Motor neuron (in vitro differentiated cells): ENCODE measurements at places on chromosomes 11 and 22. TPM values are rescaled to one million over a fixed set of nuclear protein-coding genes. Genes with fewer than 3 reads are reported as not detected.
A peak's percentile ranks its signal among the peaks of the same experiment; 100 is the strongest.

DNA sequence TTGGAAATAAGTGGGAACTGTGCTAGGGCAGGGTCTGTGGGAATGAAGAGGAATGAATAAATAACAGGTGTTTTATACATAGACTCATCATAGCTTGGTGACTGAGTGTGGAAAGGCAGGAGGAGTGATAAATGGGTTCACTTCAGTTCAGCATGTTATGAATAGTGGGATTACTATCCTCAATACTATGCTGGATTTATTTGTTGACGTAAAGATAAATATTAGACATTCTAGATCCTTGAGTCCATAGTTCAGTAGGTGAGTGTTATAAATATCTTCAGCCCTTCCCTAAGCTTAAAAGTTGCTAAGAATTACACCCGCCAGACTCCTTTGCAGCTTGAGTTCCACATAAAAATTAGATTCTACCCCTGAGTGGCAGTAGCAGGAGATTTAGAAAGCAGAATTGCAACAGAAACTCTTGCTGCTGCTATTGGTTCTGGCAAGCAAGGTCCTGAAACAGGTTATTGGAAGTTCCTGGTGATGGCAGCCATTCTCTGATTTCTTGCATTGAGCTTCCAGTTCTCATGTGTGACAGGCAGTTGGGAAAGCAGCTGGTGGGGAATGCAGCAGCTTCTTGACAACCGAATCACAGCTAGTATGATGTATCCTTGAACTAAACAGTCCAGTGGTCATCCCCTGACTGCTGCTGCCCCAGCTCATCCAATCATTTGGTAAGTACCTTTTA lies 1558.9 kb downstream of the FAM181B start:
- ATAC-seq: no peak

DNA sequence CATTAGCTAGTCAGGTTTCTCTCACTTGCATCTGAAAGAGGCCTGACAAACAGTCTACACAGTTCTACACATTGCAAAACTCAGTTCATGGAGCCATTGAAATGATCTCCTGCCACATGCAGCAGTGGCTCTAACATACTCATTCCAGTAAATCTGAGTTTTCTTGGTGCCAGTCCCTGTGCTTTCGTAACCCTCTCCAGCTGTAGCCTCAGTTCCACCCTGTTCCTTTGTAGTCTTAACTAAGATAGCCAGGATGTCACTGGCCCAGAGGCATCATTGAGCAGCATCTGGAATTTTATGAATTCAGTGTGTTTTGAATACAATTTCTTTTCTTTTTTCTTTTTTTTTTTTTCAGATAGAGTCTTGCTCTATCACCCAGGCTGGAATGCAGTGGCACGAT lies 37.4 kb upstream of the ZBED5 start:
- no peak for ATAC-seq

DNA sequence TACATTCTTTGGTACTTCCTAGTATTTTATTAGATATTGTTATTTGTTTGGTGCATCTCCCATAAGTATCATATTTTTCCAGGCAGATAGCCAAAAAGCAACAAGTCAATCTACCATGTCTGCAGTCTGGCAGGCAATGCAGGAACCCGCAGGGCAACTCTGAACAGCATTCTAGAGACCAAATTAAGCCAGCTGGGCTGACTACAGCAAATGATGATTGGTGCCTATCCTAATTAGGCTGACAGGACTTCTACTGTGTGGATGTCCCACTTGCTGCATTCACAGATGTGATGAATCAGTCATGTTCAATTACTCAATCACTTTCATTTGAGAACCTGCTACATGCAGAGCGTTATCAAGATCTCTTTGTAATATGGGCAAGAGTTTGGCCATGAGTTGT lies 40.3 kb upstream of the AMOTL1 start:
- no peak for ATAC-seq

DNA sequence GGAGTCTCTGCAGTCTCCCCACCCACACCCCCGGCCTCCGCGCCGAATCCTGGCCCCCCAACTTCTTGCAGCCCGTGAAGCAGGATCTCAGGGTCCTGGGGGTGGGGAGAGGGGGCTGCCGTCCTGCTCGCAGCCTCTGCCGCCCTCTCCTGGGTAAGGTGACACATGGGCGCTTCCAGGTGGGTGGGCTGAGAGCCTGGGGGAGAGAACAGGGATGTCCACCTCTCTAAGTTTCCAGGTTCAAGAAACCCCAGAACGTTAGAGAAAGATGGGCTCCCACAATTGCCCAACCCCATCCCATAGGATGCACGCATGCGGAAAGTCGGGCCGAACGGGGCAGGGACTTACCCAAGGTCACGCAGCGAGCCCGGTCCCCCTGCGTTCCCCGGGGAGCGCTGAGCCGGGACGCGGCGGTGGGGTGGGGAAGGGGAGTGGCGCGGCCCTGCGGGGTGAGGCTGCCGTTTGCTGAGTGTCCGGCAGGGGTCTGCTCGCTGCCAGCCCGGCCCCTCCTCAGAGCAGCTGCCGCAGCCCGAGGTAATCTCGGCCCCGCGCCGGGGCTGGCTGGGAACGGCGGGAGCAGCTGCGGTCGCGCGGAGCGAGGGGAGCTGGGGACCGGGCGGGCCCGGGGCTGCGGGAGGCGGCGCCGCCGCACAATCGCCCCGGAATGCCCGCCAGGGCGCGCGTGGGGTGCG lies 705 bp upstream of the CAPN1 start:
- peak; percentile 68 for ATAC-seq

Gene RFPL3
- not detected in 2 replicates for total RNA-seq

GRCh38 chr11:79860336-79860735 lies 419.5 kb upstream of the TENM4 start:
- ATAC-seq: no peak

Gene FJX1
- total RNA-seq: 218 and 254 TPM in 2 replicates

- ATAC-seq: no peak
Observed at GRCh38 chr11:69433741-69434140, 47.7 kb upstream of the LINC01488 start.

DNA sequence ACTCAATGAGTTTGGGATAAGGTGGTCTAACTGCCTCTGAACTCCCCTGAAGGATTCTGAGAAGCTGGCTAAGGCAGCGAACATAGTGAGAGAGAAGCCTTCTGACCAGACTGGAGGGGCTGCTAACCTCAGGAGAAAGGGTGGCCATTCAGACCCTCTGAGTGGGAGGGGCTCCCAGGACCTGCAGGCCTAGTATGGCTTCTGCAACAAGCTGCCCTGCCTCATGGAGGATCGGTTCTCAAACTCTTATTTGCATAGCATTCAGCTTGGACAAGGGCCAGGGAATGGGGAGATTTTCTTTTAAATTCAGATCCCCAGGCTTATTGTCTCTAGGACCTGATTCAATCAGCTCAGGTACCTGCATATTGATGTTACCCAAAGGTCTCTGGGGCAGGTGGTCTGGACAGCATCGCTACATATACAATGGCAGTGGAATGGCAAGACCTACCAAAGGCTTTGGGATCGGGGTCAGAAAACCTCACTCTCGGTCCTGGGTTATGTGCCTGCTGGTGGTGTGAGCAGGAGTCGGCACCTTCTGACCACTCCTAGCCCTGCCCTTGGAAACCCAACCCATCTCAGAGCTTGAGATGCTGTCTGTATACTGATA lies 599.1 kb downstream of the BRD1 start:
- ATAC-seq: no peak

DNA sequence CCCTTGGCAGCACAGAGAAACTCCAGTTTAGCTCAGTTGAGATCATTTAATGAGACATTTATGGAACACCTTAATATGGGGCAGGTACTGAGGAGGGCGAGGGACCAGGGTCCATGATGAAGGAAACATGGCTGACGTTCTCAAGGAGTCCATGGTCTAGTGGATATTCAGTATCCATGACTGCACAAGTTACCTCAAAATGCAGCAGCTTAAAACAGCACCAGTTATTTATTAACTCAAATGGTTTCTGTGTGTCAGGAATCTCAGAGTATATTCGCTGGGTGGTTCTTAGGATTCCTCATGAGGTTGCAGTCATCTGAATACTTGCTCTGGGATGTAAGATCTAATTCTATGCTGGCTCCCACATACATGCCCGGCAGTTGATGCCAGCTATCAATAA lies 346.8 kb downstream of the LARGE1 start:
- no peak for ATAC-seq

- ATAC-seq: no peak
Observed at GRCh38 chr11:115123641-115124040, 380.6 kb downstream of the CADM1 start.

DNA sequence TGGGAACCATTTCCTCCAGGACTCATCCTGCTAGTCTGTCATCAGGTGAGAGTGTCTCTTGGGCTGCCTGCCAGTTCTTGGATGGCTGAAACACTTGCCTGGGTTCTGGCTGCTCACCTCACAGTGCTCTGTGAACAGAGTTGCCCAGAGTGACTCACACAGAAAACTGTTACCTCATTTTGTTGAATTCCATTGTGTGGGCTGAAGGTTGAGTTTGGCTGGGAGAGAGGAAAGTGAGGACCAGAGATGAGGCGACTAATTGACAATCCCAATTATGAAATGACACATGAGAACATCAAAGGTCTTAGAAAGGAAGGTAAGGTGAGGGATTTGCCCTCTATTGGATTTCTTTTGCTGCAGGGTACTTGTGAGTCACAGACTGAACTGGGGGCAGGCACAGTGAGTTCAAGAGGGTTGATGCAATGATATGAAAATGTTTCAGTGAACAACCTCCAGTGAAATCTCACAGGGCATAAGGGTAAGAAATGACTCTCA lies 20.2 kb upstream of the CALCB start:
- ATAC-seq: peak; percentile 94

DNA sequence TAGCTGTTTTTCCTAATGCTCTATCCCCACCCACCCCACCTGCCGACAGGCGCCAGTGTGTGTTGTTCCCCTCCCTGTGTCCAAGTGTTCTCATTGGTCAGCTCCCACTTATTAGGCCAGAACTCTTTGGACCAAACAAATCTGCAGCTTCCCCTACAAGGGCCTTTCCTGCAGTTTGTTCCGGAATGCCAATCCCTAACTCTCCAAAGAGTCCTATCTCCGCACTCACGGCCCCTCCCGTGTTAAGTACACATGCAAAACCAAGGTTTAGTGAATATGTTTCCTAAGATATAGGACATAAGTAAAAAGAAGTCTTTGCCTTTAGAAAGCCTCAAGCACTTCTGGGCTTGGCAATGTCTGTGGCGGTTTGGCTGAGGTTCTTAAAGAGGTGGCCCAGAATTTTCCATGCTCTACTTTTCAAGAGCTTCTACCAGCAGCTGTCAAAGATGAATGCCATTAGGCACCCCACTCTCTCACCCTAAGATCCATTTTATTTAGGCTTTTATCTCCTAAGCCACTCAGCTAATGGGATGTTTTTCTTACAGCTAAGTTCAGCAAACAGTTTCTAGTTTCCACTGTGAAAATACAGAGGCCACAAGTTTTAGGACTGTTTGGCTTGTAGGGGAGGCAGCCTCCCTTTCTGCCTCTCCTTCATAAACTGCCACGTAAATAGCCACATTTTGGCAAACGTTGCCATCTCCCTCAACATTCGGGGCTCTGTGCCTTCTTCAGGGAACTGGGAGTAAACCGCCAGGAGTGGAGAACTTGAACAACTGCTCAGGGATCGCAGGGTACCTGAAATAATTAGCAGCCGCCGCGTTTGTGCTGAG lies 1.6 kb downstream of the CD59 start:
- ATAC-seq: no peak

DNA sequence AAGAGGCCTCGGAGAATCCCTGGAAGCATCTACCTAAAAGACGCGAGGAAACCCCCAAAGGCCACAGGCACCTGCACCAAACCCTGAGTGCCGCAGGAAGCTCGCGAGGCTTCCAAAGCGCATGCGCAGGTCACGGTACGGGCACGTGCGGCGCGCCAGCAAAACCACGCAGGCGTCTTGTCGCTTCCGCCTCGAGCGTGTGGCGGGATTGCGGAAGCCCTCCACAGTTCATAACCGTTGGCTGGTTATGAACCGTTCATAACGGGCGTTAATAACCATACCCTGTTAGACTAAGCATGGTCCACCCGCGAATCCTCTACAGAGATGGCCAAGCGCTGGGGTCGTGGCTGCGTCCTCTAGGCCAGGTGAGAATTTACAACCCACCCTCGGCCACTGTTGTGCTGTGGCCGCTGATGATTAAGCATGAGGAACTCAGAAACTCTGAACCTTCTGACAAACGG lies 46.4 kb downstream of the MORC2 start:
- ATAC-seq: peak; percentile 57

DNA sequence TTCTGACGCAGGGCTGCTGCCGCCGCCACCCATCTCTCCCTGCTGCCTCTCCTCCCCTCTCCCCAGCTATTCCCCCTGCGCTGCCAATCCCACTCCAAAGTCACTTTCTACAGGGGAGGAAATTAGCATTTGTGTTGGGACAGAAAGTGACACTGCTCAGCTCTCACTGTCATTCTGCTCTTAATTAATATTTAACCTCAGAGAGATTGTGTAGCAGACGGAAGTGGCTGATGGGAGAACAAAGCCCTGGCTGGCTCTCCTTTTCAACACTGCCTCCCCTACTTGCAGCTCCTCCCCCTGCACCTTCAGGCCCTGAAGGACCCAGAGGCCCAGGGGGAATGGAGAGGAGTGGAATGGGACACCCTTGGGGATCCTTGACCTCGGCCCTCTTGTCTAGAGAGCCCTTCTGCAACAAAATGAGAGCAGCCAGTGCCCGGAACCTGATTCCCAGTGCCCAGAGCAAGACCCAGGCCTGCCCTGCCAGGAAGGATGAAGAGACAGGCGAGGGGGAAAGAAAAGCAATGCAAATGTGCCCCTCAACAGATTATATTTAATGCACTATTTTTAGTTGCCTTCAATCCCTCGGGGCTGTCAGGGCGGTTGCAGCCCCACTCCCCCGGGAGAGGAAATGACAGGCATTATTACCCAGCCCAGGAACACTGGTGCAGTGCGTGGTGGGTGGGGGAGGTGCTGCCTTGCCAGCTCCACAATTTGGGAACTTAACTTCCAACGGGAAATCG lies 14.6 kb upstream of the NRGN start:
- ATAC-seq: peak; percentile 58

DNA sequence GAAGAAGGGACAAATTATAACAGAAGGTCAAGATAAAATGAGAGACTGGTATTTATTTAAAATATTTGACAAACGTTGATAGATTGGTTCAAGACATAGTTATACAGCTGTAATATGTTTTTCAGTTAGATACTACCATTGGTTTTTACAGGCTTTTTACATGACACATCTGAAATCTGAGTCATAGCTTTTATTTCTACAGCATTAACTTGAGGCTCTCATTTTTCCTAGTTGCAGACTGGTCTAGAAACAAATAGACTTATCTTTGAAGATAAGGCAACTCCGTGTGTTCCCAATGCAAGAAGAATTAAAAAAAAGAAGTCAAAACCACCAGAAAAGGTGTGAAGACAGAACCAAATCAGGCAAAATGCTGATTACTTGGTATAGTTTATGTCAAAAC lies 31.3 kb downstream of the CEP57 start:
- no peak for ATAC-seq

GRCh38 chr11:47389577-47390421 lies 11.5 kb upstream of the SPI1 start:
- ATAC-seq: no peak

Gene C22orf15
- total RNA-seq: 0.15 and 0.70 TPM in 2 replicates
